ENCODE measurements at places on chromosomes 7 and 10.
A peak's percentile ranks its signal among the peaks of the same experiment; 100 is the strongest.

DNA sequence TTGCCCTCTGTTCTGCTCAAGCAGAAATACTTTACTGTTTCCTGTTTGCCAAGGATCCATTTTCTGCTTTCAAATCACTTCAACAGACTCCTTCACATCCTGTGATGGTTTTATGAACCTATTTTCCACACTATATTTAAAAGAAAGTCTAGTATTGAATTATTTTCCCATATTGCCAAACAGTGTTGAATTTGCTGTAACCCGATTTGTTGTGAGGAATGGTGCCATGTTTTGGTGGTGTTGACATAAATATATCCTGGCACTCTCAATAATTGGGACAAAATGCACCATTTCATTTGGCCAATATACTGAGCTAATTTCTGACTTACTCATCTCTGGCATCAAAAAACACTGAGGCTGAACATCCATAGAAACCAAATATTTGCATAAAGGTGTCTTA, 615.4 kb upstream of the SEMA3D start:
- no peak for DNase-seq

GRCh38 chr10:113899952-113900598, 45.6 kb downstream of the NHLRC2 start:
- DNase-seq = no peak

GRCh38 chr7:156731651-156732050, 91.1 kb downstream of the RNF32 start:
- DNase-seq = no peak

GRCh38 chr10:102405108-102405571, 9.6 kb downstream of the NFKB2 start:
- no peak for DNase-seq

DNA sequence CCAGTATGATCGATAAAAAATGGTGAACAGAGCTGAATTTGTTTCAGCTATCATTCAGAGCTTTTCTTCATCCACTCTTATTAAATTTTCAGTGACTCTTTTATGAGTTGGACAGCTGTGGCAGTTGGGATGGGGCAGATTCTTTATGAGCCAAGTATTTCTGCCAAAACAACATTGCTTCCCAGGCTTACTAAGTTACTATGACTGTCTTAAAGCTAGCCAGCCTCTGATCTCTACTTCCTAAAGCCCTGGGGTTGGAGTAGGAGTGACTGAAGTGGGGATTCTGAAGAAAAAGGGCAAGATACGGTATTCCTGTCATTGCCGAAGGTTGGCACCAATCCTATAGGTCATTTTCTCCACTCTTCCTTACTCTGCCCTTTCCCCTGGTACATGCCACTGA, 12.7 kb downstream of the RPP30 start:
- DNase-seq = no peak

- DNase-seq = no peak
These were observed 28.9 kb upstream of the AHR start for GRCh38 chr7:17269341-17270221.

GRCh38 chr7:44099669-44100068, 4.5 kb upstream of the AEBP1 start:
- DNase-seq = no peak

- no peak for DNase-seq
These were observed 299.7 kb downstream of the ZEB1 start for GRCh38 chr10:31618541-31619291.

DNA sequence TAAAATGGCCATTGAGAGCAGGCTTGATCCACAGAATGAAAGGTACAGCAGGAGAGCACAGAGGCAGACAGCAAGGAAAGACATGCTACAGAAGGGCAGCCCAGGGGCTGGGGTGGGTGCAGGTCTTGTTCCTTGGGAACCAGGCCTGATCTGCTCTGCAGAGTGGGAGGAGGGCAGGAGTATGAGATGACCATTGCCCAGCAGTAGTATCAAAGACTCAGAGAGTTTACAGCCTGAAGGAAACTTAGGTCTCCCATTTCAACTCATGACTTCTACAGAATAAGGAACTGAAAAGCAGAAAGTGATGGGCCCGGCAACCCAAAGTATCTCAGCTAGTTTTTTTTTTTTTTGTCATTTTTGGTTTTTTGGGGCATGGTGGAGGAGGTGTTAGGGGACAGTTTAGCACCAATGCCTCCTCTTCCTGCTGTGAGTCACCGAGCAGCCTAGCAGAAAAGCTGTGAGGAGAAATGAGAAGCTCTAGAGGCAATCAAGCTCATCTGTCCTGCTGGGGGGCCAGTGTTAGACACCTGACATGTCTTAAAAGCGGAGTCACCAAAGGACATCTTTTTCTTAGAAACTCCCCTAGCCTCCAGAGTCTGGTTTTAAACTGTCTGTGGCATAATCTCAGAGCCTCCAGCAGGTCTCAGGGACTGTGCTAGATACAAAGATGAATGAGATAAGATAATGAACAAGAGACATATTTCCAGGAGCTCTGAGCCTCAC, 34.3 kb upstream of the HERPUD2 start:
- no peak for DNase-seq

- DNase-seq = no peak
These were observed 42.1 kb downstream of the ASB4 start for GRCh38 chr7:95527776-95528250.

- no peak for DNase-seq
These were observed 2.4 kb upstream of the UBE3C start for GRCh38 chr7:157136372-157136771.

- DNase-seq = no peak
These were observed 93.7 kb downstream of the EPC1 start for GRCh38 chr10:32253276-32253675.

DNA sequence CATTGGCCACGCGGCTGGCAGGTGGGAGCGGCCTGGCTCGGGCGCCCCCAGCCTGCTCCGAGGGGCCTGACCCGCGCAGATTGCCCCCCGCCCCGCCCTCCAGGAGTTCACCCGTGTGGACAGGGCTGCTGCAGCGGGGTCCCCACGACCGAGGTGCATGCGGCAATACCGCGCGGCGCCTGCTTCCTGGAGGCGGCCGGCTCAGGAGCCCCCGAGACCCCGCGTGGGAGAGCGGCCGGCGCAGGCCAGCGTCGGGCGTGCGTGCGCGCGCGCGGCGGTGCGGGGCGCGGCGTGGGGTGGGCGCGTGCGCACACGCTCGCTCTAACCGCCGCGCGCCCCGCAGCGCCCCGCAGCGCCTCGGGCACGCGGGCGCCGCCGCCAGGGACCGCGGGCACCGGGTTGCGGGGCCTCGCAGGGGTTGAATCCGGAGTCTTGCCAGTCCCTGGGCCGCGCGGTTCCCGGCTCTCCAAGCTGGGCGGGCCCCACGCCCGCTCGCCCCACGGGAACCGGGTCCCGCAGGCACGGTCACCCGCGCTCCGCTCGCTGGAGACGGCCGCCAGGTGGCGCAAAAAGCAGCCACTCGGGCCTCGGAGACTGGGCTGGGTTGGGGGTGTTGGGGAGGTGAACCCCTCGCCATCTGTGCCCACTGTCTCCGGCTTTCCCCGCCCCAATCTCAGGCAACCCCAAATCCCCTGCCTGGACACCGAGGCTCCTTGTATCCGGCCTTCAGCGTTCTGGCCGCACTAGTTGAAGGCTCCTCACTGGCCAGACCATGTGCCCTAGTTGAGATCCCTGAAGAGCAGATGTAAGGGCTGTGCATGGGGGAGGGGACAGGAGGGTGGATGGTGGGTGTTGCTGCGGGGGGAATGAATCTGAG, 1.3 kb upstream of the ACHE start:
- peak; percentile 32 for DNase-seq

DNA sequence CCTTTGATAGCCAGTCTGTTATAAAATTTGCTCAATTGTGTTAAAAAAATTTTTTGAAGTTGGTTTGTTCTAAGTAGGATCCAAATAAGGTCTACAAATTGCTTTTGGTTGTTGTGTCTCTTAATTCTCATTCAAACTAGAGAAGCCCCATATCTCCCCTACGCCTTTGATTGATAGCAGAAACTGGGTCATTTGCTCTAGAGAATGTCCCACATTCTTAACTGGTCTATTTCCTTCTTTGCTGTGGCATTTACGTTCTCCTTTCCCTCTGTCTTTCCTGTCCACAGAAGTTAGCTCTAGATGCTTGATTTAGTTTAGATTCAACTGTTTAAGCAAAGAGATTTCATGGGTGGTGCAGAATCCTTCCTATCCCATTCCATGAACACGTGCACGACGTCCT, 174.6 kb upstream of the SVIL start:
- no peak for DNase-seq

DNA sequence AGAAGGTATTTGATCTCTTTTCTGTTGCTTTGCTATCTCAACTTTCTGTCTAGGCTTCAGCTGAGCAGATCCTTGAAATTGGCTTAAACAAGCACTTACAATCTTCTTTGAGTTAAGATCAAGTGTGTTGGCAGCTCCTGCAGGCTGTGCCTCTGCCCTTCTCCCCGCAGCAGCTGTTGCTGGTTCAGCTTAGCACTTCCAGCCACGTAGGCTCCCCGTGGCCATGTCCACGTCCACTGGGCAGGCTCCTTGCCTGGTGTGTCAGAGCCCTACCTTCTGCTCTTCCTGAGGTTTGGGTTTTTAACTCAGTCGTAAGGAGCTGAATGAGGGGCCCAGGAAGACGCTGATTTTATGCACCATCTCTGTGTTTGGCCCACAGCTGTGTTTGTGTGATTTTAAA, 47.2 kb downstream of the CAMK1D start:
- no peak for DNase-seq

GRCh38 chr7:116771640-116772039, 90.7 kb upstream of the CAPZA2 start:
- DNase-seq = no peak
